ENCODE measurements at places on chromosomes 2 and 18. TPM values are rescaled to one million over a fixed set of nuclear protein-coding genes. Genes with fewer than 3 reads are reported as not detected.

DNA sequence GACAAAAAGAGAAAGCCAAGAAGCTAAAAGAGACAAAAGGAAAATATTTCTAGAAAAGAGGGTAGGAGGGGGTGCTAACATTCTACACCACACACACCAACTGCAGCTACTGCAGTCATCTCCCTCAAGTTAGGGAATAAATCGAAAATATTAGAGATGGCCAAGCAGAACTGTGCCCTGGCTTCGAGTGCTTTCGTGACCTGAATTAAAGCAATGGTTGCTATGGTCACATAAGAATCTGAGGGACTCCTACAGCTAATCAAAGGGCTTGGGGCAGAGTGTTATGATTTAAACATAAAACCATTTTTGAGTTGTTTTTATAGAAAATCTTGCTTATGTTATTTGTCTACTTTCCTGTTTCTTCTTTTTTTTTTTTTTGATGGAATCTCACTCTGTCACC, 159.6 kb upstream of the HNRNPA3 start:
- no peak for DNase-seq

DNA sequence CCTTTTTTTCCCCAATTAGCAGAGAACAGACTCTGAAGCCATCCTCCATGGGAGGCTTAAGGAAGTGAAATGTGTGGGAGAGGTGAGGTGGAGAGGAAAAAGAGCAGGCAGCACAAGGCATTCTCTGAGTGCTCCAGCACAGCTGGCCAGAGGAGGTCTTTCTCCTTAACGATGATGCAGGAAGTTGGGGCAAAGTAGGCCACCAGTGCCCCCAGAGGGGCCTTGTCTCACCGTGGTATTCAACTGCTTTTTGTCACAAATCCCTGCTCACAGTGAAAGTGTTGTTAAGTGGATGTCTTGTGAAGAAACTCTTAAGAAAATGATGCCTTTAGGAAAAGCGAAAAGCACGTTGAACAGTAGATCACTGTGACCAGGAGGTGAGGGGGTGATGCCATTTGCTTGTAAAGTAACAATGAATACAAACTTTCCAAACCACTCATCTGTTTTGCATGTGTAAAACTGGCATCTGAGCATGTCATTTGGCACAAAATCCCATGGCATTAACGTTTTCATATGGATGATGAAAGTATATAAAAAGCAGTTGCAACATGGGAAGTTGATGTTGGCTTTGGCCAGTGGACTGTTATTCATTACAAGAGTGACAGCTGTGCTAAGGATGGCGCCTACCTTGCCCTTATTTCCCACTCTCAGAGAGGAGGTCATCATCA, 49.2 kb upstream of the CDC42EP3 start:
- no peak for DNase-seq

DNA sequence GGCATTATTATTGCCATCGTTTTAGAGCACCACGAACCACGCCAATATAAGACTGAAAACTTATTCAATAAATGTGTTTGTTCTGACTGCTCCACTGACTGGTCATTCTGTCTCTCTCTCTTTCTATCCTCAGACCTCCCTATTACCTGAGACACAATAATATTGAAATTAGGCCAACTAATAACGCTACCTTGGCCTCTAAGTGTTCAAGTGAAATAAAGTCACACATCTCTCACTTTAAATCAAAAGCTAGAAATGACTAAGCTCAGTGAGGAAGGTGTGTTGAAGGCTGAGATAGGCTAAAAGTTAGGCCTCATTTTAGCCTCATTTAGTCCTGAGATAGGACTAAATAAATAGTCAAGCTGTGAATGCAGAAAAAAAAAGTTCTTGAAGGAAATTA, 38.8 kb downstream of the G6PC2 start:
- DNase-seq = no peak

- DNase-seq = no peak
These were observed 491.8 kb downstream of the CDH2 start for GRCh38 chr18:27685091-27685490.

DNA sequence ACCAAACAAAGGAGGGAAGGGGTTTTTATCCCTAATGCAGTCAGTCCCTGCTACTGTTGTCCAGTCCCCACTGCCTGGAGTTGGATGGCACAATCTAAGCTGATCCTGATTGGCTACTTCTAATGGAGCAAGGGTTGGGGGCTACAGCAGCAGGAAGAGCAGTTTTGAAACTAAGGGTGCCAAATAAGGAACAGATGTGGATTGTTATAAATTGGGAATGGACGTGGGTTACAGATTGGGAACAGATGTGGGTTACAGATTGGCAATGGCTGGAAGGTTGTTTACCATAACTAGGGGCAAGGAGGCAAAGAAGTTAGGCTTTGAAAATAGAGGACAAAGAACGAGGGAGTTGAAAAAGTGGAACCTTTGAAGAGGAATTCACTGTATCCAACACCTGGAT, 16.0 kb upstream of the PROM2 start:
- DNase-seq = no peak

- DNase-seq = no peak
These were observed 172 bp downstream of the PRKD3 start for GRCh38 chr2:37324536-37324785.

DNA sequence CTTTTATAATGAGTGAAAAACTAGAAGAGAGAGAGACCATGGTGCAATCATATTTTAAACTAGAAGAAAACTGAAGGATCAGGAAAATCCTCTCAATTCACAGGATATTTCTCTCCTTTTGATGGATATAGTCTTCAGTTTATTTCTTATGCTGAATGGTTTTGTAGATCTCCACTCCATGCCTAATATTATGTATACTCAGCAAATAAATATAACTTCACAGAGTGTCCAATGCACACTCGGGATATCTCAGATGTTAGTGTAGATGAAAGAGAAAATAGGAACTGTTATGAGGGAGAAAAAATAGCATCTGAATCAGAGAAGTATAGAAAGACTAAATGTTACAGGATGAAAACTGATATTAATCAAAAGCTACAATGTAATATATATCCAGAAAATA, 1324.5 kb upstream of the PIK3C3 start:
- no peak for DNase-seq

GRCh38 chr2:217394510-217395351, 534.9 kb upstream of the TNP1 start:
- DNase-seq = no peak

FBXO15 gene
- polyA plus RNA-seq = 0.73 TPM

PCARE gene
- 0.01 TPM for polyA plus RNA-seq

CHRNG gene
- 0.21 TPM for polyA plus RNA-seq

SLC4A3 gene
- 3.3 TPM for polyA plus RNA-seq

UGT1A1 gene
- 1.6 TPM for polyA plus RNA-seq

NDUFV2 gene
- polyA plus RNA-seq = 126 TPM

ALPG gene
- polyA plus RNA-seq = not detected

ABCG5 gene
- polyA plus RNA-seq = 35.8 TPM

All from large intestine (tissue), 12 donors.